ENCODE measurements at places on chromosomes 6 and 20.

DNA sequence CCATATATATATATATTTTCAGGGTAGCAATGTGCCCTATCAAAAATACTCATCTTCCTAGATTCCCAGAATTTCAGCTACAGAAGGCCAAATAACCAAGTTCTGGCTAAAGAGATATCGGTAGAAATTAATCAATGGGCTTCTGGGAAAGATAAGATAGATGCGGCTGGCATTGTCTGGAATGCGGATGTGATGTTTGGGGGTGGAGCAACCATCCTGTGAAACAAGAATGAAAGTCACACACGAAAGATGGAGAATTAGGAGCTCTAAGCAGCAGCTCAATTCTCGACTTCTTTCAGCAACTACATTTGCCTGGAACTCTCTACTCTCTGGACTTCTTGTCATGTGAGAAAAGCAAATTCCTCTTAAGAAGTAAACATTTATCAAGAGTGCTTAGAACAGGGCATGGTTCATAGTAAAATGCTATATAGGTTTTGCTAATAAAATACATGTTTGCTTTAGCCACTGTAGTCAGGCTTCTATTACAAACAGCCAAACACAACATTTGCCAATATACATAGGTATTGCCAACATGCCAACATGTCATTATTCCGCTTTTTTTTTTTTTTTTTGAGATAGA is 90.8 kb downstream of the CLIC5 start:
- no peak for DNase-seq

GRCh38 chr6:117617210-117618035 is 15.1 kb upstream of the GOPC start:
- no peak for DNase-seq

DNA sequence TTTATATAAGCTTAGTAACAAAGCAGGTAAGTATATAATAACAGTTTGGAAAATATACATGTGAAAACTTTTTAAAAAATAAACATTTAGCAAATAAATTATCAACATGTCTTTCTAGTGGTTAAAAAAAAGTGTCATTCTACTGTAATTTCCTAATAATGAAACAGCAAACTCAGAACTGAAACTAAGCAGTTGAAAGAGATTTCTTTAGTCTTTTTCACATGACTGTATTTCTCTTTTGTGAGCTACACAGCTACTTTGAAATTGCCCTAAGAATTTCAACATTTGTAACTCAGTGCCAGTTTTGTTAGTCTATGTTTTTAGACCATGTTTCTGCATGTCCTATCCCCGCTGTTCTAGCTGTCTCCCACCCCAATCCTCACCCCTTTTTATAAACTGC is 28.4 kb upstream of the SDHAF4 start:
- DNase-seq = no peak

DNA sequence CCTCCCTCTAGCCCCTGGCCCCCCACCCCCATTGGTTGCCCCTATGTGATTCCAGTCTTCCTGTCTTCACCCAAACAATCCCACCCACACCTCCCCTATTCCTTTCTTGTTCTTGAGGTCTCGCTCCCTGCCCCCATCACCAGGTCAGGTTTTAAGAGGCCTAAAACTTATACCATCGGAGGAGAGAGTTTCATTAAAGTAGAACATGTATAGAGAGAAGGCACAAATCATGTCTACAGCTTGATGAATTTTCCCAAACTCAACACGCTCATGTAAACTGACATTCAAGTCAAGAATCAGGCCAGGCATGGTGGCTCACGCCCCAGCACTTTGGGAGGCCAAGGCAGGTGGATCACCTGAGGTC is 44.5 kb downstream of the TGM2 start:
- DNase-seq = no peak

GRCh38 chr6:112086744-112087135 is 542 bp downstream of the TUBE1 start:
- no peak for DNase-seq

GRCh38 chr6:24755279-24755678 is 19.5 kb upstream of the GMNN start:
- no peak for DNase-seq

GRCh38 chr6:107611094-107611810 is 121.3 kb downstream of the SOBP start:
- DNase-seq = no peak

GRCh38 chr20:50561379-50562078 is 51.3 kb downstream of the PTPN1 start:
- no peak for DNase-seq

GRCh38 chr6:40791004-40791403 is 203.8 kb upstream of the LRFN2 start:
- DNase-seq = no peak

GRCh38 chr20:19256906-19257595 is 44.6 kb downstream of the SLC24A3 start:
- DNase-seq = no peak

DNA sequence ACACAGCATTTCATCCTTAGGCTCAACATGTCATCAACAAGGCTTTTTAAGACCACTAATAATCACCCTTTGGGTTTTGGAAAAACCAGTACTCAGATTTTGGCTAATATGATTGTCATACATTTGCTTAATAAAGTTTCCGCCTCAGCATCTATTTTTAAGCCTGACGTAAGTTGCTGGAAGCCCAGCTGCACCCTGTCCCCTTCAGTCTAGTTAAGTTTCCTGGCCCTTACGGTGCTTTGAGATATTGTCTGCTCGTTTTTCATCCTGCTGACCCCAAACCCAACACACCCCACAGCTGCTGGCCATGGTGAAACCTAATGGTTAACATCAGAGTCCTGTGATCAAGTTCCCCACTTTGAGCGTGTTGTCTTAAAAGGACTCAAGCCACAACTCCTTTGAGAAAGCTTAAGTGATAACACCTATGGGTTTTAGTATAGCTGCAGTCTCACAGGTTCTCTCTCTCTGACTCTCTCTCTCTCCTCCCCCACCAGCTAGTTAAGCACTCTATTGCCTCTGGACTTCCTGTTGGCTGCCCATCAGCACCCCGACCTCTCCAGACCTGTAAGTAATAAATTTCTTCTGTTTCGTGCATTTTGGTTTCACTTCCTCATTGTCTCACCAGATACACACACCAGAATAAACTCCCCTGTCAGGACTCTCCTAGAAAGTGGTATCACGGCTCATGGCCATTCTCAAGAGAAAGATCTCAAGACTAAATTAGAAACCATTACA is 802.0 kb downstream of the C6orf118 start:
- DNase-seq = no peak

DNA sequence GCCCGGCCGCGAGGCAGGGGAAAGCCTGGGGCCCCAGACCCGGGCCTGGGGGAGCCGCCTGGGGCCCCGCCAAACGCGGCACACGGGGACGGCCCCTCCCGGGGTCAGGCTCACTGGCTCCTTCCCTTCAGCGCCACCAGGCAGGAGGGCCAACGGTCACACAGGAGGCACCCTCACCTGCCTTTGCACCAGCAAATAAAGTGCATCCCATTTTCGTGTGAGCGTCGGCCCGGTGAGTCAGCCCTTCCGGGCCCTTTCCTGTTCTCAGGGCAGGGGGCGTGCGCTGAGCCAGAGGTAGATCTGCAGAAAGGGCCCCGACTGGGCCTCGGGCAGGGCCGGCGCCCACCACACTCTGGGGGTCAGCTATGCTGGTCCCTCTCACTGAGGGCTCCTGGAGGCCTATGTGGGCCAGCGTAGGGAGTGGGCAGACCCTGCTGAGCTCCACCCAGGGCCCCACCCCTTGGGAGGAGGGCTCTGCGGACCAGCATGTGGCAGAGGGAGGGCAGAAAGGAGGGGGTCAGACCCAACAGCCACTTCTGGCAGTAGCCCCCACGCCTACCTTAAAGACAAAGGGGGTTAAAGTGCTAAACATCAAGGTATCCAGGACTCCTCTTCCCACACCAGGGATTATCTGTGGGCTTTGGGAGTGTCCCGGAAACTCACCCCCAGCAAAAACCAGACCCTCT is 931 bp upstream of the UCKL1 start:
- DNase-seq = no peak

- no peak for DNase-seq
Measured at GRCh38 chr6:154950979-154951344, 44.2 kb upstream of the TIAM2 start.

GRCh38 chr20:20065361-20065760 is 13.0 kb downstream of the CFAP61 start:
- no peak for DNase-seq

- DNase-seq = no peak
Measured at GRCh38 chr20:60007464-60007863, 49.2 kb downstream of the CDH26 start.

DNA sequence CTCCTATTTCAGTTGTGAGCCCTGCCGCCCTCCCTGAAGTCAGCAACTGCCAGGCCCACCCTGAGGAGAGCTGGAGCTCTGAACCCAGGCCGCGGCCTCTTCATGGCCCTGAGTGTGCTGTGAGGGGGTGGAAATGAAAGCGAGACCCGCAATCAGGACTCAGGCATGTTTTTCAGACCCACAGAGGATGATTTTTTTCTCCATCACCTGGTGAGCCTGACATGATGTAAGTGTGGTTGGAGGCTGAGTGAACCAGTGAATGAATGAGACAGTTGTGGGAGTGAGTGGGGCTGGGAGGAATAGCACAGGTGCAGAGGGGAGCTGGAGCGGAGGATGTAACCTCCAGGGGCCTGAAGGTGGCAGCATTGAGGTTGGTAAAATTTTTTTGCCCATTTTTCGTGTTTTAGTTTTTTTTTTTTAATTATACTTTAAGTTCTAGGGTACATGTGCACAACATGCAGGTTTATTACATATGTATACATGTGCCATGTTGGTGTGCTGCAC is 18.3 kb downstream of the RAET1L start:
- peak; percentile 41 for DNase-seq

DNA sequence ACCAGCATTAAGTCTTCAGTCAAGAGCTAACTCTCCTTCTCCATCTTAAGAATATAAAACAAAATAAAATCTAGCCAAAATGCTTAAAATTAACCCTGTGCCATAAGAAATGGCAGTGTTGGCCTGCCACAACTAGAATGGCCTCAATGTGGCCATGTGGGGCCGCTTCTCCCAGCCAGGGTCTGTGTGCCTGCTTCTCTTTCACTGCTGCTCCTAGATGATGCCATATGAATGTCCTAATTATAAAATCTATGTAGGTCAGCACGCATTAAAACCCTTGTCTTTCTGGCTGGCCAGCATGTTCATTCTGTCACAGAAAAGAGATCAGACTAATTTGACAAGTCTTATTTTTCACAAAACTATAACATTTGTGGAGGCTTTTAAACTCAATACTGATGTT is 102.6 kb downstream of the C6orf118 start:
- no peak for DNase-seq

GRCh38 chr6:156954816-156955215 is 177.6 kb downstream of the ARID1B start:
- no peak for DNase-seq

DNA sequence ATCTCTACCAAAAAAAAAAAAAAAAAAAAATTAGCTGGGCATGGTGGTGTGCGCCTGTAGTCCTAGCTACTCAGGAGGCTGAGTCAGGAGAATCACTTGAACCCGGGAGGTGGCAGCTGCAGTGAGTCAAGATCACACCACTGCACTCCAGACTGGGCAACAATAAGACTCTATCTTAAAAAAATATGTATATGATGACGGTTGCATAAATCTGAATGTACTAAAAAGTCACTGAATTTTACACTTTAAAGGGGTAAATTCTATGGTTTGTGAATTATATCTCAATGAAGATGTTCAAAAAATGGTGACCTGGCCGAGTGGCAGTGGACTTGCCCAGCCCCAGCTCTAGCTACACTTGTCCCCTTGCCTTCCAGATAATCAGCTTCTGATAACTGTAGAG is 10.4 kb upstream of the ABCC10 start:
- no peak for DNase-seq

- DNase-seq = no peak
Measured at GRCh38 chr6:34513646-34514045, 42.5 kb downstream of the SPDEF start.

- no peak for DNase-seq
Measured at GRCh38 chr20:54155736-54156317, 18.0 kb downstream of the CYP24A1 start.

- DNase-seq = no peak
Measured at GRCh38 chr6:170460641-170461040, 92.5 kb downstream of the PSMB1 start.

DNA sequence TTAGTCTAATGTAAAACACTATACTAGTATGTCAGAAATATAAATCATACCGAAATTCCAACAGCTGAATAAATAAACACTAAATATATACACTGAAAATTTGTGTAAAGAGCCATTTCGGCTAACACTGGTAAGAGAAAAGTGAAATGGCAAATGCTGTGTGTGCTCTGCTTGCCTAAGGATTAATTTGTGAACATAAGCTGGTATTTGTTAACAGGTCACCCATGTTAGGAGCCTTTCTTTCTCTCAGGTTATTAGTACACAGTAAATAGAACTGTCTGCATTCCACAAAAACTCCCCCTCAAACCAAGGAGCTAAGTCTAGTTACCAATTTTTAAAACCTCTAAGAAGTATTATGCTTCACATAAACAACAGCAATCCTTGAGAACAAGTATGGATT is 27.0 kb downstream of the ELOVL5 start:
- DNase-seq = no peak

Data from naive thymus-derived CD8-positive, alpha-beta T cell (primary cell).